ENCODE measurements at places on chromosomes 3 and 15.

DNA sequence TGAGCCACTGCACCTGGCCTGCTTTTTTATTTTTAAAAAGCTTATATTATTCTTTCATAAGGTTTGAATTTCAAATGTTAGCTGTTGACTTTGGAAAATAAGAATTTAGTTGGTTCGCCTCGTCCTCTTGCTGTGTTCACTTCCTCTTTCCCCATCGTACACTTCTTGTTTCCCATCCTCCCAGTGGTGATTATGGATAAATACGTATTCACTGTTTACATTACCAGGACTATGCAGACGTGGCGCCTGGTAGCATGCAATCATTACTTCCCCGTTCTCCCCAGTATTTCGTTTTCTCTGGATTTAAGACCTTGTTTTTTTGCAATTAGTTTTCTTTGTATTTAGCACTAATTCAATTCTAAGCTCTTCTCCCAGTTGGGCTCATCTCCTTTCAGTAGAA lies 70.1 kb downstream of the LMLN start:
- DNase-seq: peak; percentile 1

DNA sequence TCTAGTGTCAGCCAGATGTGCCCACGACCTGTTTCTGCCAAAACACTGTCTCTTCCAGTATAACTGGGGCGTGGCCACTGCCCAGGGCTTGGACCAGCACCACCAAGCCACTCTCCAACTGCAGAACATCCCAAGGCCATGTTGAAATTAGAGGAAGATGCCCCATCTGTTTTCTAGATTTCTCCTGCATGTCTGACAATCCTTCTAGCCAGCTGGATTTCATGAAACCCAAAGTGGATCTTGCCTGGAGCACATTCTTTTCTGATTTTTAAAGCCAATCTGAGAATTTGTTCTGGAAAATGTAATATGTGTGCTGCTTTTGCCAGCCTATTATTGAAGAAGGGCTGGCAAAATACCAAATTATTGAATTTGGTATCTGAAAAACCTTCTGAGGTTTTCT lies 182.5 kb downstream of the SLCO3A1 start:
- DNase-seq: no peak

DNA sequence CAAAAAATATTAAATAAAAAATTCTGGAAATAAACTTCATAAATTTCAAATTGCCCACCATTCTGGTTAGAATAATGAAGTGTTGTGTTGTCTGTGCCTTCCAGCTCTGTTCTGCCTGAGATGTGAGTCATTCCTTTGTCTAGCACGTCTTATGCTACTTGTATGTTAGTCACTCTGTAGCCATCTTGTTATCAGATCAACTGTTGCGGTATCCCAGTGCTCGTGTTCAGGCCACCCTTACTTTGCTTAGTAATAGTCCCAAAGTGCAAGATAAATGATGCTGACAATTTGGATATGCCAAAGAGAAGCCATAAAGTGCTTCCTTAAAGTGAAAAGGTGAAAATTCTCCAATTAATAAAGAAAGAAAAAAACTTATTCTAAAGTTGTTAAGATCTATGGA lies 527.5 kb downstream of the NAALADL2 start:
- no peak for DNase-seq

DNA sequence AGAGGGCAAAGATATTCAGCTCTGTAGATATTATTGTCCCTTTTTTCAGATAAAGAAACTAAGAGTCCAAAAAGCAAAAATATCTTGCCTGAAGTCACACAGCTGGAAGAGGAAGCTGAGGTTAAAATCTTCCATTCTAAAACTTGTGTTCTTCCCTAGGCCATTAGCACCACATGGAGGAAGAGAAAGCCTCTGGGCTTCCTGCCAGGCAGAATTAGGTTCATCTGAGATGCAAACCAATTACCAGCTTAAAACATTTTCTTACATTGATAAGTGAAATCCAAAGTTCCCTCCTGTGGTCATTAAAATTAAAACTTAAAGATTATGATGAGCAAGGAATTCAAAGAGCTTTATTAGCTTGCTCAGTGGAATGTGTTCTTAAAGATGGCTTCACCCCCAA lies 235.3 kb upstream of the SETMAR start:
- DNase-seq: no peak

DNA sequence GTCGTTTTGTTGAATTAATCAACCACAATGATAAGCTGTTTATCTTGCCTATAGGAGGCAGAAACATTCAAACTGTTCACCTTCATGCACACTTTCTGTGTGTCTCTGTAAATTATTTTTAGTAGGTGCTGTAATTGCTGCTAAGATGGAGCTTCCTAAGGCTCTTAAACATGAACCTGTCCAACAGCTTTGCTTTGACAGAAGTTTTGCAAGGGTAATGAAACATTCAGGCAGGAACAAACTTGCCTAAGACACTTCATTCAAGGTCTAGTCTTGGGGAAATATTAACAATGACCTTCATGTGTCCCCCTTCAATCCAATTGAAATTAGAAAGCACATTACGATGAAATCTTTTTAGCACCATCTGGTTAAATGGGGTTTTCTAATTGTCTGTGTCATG lies 156.1 kb downstream of the DIPK2A start:
- DNase-seq: peak; percentile 8

DNA sequence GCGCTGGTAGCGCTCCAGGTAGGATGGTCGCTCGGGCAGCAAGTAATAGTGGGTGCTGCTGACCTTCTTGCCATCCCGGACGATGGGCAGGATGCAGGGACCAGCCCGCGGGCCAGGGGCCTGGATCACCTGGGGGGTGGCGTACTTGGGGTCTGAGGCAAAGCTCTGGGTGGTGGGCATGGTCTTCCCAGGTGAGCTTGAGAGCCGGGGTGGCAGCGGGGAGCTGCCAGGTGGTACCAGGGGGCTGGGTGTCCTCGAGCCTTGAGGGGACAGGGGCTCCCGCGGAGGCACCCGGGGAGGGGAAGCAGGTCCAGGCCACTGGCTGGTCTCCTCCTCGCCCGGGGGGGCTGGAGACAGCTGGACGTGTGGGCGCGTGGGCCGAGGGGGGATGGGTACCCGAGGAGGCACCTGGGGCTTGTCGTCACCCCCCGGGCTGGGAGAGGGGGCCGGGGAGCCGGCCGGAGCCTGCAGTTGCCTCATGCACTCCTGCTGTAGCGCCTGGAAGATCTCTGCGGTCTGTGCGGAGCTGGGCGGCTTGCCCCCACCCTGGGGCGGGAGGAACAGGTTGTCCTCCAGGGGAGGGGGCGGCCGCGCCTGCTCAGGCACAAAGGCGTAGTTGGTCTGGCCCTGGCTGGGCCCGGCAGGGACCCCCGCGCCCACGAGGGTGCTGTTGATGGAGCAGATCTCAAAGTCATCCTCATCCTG lies 40.6 kb downstream of the TNK2 start:
- DNase-seq: no peak

DNA sequence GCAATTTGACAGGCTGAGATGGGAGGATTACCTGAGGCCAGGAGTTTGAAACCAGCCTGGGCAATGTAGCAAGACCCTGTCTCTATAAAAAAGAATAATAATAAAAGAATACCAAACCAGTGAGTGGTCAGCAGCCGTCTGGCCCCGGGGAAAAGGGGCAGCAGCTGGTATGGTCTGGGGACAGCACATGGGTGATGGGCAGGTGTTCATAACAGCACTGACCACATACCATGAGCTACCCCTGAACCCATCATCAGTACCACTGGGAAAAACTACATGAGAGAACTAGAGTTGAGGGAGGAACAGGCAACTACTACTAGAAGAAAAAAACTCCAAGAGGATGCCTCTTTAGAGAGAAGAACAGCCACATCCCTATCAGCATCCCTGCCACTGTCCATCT lies 40.7 kb downstream of the ARHGEF3 start:
- DNase-seq: no peak

GRCh38 chr15:75151214-75152128 lies 50.2 kb upstream of the C15orf39 start:
- DNase-seq: no peak

DNA sequence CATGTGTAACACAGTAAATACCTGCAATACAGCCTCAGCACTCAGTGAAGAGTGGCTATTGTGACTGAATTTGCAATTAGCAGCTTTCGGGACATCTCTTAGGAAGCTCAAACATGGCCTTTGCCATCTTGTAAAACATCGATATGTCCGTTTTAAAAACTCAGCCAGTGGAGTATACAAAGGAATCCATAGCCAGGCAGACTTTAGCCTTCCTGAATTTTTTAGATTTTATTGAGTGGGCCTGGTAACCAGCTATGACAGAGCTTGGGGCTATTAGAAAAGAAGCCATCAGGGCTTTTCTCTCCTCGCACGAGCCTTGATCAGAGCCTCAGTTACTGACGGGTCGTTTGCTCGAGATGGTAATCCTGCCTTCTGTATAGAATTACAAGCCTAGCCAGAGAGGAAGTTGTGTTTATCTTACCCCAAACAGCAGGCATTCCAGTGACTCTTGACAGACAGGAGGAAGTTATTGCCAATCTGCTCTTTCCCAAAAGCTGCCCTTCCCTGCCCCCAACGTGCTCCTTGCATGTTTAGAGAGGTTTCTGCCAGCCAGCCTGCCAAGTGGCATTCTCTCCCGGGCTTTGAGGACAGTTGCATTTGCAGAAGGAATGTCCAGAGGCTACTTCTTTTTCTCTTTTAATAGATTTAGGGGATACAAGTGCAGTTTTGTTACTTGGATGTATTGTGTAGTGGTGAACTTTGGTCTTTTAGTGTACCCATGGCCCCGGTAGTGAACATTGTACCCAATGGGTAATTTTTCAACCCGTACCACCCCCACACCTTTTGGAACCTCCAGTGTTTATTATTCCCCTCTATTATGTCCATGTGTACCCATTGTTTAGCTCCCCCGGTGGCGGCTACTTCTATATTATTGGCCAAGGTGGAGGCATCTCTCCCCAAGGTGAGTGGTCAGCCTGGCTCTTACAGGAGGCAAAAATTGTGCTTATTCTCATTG lies 40.6 kb downstream of the ITPR1 start:
- peak; percentile 30 for DNase-seq

DNA sequence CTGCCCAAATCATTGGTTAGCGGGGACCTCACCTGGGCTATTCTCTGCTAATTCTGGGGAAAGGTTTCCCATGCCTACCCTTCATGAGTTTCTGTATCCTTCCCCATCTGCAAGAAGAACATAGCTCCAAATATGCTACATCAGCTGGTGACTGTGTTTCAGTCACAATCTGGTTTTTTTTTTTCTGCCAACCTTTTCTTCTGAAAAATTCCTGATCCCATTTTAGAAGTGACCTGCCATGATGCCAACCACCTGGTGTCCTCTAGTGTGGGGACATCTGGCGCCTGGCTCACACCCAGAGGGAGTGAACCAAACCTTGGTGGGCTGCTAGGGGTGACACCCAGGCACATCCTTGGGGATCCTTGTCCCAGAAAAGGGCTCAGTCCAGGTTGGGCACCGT lies 76.1 kb downstream of the CHRD start:
- no peak for DNase-seq

- no peak for DNase-seq
Measured at GRCh38 chr15:70698836-70699390, 64.4 kb downstream of the UACA start.

DNA sequence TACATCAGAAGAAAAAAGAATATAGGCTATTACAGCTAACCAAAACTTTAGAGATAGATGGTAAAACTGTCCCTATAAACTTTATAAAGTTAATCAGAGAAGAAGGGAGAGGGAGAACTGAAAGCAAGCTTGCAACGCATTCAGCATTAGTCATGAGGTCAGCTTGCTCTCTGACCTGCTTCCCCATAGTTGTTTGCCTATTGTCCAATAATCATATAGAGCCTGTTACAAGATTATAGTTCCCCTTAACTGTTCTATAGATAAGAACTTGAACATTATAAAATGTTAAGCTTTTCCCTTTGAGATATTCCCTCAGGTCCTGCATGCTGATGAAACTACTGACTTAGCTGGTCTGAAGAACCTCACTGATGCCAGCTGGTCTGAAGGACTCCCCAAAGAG lies 74.5 kb downstream of the CPNE4 start:
- DNase-seq: no peak

DNA sequence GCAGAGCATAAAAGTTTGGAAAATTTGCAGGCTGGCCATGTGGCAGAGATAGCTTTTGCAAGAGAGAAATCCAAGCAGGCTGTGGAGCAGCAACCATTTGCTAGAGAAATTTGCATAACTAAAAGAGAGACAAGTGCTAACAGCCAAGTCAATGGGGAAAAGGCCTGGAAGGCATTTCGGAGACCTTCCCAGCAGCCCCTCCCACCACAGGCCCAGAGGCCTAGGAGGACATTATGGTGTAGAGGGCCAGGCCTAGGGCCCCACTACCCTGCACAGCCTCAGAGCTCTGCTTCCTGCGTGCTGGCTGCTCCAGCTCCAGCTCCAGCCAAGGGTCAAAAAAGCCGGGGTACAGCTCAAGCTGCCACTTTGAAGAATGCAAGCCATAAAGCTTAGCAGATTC lies 82.7 kb downstream of the MYO5A start:
- no peak for DNase-seq

- DNase-seq: no peak
Measured at GRCh38 chr3:171459137-171459941, 866 bp downstream of the TNIK start.

DNA sequence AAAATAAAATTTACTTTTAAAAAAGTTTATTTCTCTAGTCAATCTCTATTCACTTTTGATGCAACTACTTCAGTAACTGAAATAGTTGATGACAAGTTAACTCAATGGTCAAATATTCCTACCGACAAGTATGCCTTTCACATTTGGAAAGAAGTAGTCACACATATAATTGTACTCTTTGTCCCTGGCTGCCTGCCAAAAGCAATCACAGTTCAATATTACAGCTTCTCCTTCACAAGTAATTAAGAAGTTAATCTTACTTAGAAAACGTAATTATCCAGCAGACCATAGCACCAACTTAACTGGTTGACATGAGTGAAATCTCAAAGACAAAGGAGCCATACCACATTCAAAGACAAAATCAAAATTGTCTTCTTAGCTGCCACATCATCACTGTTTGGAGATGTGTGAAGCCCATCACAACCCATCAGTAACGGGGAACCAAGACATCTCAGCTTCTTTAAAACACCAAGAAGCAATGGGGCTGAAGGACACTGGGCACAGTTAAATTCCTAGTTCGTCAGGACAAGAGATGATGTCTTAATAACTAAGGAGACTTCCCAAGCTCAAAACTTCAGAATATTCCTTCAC lies 86.1 kb downstream of the PLCH1 start:
- no peak for DNase-seq

- no peak for DNase-seq
Measured at GRCh38 chr3:44208568-44208967, 33.1 kb upstream of the TOPAZ1 start.

- no peak for DNase-seq
Measured at GRCh38 chr15:65641768-65642475, 20.2 kb downstream of the SLC24A1 start.

DNA sequence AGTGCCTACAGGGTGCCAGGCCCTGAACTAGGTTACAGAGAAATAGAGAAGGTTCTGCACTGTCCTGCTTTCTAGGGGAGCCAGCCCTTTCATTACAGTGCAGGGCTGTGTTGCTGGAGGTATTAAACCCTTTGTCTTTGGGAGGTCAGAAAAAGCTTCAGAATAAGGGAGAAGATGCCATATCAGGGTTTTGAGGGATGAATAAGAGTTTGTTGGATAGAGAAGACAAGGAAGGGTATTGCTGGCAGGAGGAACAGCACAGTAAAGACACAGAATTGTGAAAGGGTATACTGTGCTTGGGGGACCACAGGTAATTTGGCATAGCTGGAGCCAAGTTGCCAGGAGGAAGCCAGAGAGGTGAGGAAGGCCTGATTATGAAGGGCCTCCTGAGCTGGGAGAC lies 23.0 kb downstream of the NOX5 start:
- DNase-seq: no peak

- no peak for DNase-seq
Measured at GRCh38 chr3:79767194-79767904, 449 bp downstream of the ROBO1 start.

GRCh38 chr3:195558602-195559001 lies 15.5 kb upstream of the PPP1R2 start:
- peak; percentile 50 for DNase-seq
